NCI-H1092 (cell line): ENCODE measurements at places on chromosomes 12 and 14.

DNA sequence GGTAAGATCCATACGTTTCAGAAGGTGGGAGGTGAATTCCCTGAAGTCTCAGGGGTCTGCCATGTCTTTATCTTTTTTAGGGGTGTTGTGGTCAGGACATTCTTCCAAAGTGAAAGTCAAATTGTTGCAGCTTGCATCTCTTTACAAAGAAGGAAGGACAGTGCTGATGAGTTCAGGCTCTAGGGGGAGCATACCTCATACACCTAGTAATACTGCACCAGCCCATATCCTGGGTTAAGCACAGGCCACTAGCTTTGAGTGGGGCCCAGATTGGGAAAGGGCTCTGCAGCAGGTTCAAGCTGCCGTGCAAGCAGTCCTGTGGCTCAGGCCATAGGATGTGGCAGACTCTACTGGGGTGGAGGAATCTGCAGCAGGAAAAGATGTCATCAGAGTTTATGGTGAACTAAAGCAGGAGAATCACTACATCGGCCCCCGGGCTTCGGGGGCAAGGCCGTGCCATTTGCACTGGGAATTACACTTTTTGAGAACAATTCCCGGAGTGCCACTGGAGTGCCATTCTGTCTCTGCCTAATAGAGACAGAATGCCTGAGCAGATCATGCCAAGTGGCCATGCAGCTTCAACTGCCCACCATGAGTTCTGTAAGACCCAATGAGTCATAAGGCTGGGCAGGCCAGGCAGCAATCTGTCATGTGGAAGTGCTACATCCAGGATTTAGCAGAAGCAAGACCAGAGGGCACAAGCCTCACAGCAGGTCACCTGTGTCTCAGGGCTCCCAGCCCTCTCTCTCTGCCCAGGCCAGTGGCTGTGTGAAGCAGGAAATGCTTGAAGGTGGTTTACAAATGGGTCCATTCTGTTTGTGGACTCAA, 32.3 kb downstream of the DIO3 start:
- DNase-seq = no peak

DNA sequence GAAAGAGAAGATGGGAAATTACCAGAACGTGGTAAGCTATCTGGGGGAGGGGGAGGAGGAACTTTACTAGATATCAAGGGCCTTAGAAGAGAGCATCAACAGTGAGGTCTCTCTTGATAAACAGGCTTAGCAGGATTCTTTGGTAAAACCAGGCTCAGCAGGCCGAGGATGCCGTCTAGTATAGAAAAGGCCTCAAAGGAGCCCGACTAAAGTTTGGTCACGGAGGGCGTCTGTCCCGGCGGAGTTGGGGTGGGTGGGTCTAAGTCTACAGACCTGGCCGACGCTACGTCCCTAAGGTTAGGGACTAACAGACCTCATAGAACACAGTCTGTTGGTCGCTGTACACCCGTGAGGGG, 538 bp upstream of the TIGAR start:
- no peak for DNase-seq

- no peak for DNase-seq
Observed at GRCh38 chr14:67595392-67595791, 4.7 kb downstream of the PIGH start.

DNA sequence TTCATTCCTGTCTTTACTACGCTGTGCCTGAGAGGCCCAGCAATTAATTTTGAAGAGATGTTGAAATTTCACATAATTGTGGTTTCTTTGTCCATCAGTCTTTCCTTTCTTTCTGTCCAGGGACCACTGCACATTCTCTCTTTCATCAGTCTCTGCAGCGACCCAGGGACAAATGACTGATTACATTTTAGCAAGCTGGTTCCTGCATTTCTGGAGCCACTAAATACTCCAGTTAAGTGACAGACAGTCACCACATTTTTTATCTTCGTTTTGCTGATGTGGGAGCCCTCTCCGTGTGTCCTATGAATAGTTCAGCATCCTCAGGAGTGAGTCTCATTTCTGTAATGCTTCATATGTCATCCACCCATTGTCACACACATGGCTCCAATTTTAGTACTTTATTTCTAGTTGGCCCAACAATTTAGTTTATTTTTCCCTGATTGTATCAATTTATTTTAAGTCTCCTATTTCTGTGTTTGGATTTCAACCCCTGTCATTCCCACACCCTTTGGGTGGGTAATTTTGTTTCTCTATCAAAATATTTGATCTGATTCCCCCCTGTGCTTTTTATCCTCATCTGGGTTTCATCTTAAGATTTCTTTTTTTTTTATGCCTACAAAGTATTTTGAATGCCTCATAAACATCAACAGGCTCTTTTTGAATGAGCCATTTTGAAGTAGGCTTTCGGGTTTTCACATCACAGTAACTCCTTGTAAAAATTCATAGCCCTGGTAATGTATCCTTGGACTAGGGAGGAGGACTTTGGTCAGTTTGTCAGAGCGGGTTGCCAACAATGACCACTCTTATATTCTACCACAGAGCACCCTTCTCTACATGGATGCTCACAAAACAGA, 1196.5 kb downstream of the GALC start:
- DNase-seq = no peak

GRCh38 chr12:60066655-60067054, 470.8 kb downstream of the SLC16A7 start:
- no peak for DNase-seq

GRCh38 chr14:106174206-106174605, 647.8 kb downstream of the TMEM121 start:
- DNase-seq = no peak

- DNase-seq = peak; percentile 24
Observed at GRCh38 chr14:98623788-98624415, 648.1 kb downstream of the BCL11B start.

DNA sequence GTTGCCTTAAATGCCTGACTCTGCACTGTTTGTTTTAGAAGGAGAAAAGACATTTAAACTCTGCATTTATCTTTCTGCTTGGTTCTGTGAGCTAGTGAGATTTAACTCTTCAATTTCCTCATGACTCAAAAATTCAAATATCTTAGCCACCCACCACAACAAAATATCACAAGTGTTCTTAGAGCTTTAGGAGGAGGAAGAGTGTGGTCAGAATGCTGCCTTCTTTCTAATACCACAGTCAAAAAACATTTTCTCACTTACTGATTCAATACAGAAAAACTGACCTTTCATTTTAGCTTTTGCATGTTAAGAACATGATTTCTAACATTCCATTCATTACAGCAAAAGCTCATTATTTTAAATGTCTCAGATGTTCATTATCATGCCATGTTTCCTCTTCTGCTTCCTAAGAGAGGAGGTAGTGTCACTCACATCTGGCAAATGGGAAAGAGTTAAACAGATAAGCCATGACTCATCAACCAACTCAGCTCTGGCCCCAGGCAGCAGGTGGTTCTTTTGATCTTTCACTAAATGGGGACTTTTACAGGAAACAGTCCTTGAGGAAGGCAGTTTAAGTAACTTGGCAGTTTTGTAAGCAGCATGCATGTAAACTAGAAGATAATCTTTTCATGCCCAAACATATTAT, 56.4 kb upstream of the RNU6-8 start:
- DNase-seq = no peak

- no peak for DNase-seq
Observed at GRCh38 chr12:88303335-88303734, 161.2 kb downstream of the TMTC3 start.

DNA sequence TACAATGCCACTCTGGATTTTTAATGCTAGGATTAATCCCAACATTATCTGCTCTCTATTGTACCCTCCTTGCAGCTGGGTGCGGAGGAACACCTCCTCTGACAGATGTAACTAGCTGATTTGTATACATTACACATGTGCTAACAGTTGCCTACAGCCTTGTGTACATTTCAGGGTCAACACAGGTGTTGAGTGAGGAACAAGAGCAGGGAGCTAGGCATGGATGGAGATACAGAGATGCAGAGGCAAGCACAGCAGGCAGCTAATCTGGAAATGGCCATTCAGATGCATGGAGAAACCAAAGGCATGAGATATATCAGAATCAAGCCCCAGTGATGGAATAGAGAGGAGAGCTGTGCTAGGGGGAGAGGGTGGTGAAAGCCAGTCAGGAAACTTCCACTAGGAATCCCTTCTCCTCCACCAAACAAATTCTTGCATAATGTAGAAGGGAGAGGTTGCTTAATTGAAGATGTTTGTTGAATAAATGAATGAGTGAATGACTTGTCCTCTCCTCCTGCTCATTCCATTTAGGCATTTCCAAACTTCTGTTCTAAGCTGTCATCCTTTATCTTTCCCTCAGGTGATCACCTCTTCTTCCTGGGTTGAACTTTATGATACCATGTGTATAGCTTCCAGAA, 313.2 kb downstream of the ATP23 start:
- DNase-seq = no peak

GRCh38 chr14:30295980-30296379, 263.0 kb upstream of the G2E3 start:
- no peak for DNase-seq

GRCh38 chr14:22476005-22476751, 112.8 kb downstream of the DAD1 start:
- DNase-seq = no peak

DNA sequence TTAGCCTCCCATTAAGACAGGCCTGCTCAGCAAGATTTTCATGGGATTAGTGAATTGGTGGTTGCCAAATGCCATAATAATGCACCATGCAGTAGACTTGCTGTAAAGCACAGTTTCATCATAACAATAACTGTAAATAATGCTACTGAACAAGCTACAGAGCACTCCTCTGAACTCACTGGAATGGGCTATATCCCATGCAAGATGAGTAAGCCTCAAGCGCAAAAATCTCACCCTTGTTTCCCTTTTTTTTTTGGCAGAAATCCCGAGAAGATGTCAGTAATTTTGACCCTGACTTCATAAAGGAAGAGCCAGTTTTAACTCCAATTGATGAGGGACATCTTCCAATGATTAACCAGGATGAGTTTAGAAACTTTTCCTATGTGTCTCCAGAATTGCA, 145.9 kb upstream of the HIF1A start:
- DNase-seq = no peak

- DNase-seq = no peak
Observed at GRCh38 chr12:91133871-91134270, 22.6 kb upstream of the LUM start.

DNA sequence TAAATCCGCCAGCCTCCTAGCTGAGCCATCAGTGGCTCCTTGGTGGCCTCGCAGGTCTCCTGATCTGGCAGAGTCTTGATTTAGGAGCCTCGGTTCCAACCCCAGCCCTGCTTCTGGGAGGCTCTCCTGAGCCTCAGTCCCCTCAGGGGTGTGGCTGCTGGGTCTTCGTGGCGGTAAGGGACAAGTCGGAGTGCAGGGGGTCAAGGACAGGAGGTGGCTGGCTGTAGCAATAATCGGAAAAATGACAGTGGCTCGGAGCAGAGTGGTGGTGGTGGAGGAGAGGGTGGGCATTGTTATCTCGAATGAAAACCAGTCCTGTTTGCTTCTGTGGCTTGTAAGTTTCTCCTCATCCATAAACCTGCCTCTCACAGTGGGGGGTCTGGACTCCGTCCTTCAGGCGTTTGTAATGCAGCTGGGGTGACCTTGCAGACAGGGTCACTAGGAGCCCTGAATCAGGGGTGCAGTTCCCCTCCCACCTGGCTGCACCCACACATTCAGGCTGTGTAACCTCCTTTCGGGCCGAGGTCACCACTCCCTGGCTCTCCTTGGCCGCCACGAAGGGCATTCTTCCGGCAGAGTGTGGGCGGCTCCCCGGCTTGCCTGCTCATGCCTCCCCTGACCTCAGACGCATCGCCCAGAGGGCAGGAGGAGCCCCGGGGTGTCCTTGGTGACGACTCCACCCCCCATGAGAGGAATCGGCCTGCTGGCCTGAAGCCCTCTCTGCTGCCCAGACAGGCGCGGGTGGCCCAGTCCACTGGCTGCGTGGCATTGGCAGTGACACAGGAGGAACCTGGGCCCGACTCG, 8.1 kb downstream of the BCL7A start:
- no peak for DNase-seq

GRCh38 chr14:82445810-82446570, 912.3 kb upstream of the SEL1L start:
- no peak for DNase-seq

- no peak for DNase-seq
Observed at GRCh38 chr12:120797677-120798642, 72.3 kb downstream of the ACADS start.
